ENCODE measurements at places on chromosomes 13 and 19.

DNA sequence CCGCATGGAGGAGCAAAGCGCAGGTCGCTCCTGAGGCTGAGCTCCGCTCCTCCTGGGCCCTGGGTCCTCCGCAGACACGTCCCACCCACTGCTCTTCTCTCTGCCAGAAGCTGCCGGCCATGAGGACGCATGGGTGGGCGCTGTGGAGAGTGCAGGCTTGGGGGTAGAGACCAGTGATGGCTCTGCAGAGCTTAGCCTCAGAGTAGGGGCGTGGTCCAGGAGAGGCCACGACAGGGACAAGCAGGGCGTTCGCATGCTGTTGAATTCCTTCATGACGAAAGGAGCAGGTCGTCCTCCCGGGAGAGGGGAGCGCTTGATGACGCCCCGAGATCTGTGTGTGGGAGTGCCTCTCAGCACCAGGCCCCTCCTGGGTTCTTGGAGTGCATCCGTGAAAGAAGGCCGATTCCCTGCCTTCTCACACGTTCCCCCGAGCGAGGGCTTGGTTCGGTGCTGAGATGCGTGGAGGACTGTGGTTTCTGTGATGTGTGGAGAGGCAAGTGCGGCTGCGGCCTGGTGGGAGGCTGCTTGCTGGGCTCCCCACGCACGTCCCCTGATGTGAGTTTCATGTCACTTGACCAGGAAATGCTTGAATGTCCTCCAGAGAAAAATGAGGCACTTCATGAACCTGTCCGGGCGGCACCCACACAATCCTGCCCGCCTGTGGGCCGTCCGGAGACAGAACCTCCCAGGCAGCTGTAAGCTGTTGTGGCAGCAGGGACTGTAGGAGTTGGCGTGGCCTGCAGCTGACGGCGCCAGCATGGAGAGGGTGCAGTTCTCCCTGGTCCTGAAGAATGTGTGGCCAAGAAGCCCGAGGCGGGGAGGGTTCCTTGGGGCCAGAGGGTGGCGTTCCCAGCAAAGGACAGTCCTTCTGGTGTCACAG lies 4.5 kb downstream of the SF3A2 start:
- peak; percentile 39 for DNase-seq

DNA sequence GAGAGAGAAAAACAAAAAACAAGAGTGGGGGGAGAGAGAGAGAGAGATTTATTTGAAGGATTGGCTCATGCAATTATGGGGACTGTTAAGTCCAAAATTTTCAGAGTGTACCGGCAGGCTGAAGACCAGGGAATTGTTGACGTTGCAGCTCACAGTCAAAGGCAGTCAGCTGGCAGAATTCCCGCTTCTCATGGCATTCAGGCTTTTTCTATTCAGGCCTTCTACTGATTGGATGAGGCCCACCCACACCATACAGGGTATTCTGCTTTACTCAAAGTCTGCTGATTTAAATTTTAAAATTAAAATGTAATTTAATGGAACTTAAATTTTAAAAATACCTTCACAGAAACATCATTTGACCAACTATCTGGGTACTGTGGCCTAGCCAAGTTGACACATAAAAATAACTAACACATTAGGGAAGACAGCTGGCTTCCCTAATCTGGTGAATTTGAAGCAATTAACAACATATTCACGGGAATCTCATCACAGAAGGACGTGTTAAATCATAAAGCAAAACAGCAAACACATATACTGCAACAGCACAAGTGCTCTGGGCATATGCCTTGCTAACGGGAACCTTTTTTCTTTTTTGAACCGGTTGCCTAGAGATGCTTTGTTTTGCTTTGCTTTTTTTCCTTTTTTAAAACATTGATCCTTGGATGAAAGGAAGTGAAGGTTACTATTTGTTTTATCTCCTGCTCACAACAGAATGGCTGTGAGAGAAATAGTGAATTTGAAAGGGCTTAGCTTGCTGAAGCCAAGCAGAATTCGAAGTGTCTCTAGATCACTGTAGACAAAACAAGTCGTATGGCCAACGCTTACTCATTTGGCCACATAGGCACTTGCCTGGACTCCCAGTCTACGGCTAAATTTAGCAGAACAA lies 505.1 kb downstream of the IRS2 start:
- DNase-seq, result no peak

DNA sequence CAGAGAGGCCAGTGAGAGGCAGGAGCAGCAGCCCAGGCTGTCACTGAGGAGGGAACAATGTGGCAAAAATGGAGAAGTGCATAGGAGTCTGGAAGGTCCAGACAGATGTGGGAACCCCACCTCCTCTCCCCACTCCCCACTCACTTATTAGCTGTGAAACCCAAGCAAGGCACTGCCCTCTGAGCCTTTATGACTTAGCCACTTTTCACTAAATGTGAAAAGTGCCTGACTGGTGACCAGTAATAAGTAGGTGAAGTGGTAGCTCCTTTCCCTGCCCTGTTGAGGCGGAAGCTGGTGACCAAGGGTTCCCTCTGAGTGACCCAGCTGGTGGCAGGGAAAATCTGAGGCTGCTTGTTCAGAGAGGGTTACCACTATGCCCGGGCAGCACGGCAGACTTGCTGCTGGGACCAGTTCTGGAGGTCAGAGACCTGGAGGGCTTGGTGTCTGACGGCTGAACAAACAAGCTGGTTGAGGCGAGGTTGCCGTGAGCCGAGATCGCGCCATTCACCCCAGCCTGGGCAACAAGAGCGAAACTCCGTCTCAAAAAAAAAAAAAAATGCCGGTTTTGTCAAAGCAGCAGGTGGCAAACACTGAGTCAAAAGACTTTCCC lies 80.0 kb downstream of the ZNF429 start:
- DNase-seq, result no peak

GRCh38 chr13:34371645-34372395 lies 553.9 kb downstream of the RFC3 start:
- DNase-seq, result no peak

- no peak for DNase-seq
Observed at GRCh38 chr13:94703721-94704314, 8.5 kb downstream of the SOX21 start.

GRCh38 chr19:44960906-44961728 lies 5.9 kb downstream of the CLPTM1 start:
- no peak for DNase-seq

DNA sequence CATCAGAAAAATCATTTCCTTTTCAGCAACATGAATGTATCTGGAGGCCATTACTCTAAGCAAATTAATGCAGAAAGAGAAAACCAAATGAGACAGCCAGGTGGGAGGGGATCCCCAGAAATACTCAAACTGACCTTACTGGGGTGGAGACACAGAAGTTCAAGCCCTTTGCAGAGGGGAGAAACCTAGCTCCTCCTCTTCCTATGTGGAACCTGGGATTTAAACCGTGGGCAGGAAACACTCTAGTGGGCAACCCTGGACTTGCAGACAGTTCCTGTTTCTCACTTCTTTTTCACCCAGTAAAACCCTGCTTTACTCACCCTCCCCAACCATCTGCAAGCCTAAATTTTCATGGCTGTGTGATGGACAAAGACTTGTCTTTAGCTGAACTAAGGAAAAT lies 61.3 kb downstream of the SLITRK6 start:
- no peak for DNase-seq

- no peak for DNase-seq
Observed at GRCh38 chr13:29954082-29955028, 103.9 kb upstream of the UBL3 start.

- DNase-seq, result no peak
Observed at GRCh38 chr13:106905380-106906162, 337.6 kb upstream of the ARGLU1 start.

GRCh38 chr13:72469906-72470305 lies 257.5 kb downstream of the MZT1 start:
- no peak for DNase-seq

DNA sequence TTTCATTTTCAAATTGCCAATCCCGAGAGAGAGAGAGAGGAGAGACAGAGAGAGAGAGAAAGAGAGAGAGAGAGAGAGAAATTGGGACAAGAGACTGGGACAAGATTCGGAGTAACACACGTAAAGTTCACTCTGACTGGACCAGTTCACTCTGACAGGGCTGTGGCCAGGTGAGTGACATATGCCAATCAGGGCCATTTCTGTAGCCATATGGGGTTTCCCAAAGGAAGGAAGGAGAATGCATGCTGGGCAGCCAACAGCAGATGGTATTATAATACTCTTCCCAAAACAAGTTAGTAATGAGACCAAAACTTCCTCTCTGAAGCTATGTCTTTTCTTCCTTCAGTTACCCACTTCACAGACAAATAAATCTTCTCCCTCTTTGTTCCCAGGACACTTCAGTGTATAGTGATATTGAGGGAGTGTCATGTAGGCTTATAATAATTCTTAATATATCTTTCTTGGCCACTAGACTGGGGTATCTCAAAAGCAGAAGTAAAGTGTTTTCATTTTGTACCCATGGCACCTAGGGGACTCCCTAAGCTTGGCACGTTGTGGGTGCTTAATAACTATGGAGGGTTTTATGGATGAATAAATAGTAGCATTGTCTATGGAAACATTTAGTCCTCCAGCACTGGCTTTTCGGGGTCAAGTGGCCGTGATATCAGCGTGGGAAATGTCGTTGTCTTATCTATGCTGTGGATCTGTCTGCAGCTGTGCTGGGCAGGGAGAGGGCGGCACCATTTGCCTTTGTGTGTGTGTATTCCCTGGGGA lies 51.6 kb downstream of the SERP2 start:
- no peak for DNase-seq

DNA sequence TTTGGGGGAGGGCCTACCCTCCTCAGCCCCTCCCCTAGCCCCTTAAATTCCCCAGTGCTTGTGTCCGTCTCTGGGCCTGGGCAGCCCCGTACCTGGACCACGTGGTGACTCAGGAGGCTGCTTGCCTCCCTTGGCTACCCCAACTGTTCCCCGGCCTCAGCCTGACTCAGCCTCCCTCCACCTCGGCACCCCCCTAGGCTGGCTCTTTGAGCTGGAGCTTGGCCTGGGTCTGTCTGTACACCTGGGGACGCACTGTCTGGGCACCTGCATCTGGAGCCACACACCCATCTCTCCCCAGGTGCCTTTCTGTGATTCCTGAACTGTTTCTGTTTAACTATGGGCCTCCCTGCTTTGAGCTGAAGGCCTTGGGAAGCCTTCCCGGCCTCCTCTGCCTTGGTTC lies 1.8 kb upstream of the KLK14 start:
- DNase-seq, result no peak

- no peak for DNase-seq
Observed at GRCh38 chr13:113417008-113417751, 36.1 kb downstream of the ADPRHL1 start.

- DNase-seq, result no peak
Observed at GRCh38 chr19:30313353-30313750, 58.8 kb upstream of the ZNF536 start.

DNA sequence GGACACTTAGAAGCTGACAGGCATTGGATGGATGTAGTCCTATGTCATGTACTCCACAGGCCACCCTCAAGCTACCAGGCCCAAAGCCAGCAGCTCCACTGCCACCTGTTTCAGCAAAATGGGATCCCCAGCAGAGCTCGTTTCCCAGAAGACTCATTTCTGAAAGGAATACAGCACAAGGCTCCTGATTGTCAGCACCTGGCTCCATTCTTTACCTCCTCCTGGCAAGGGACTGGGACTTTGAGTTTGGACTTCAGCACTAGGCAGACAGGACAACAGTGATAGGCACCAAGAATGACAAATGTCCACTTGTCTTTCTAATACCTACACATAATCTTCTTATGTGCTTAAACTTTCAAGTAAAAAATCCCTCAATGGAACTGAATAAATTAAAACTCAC lies 150.4 kb upstream of the RXFP2 start:
- DNase-seq, result no peak

- DNase-seq, result peak; percentile 31
Observed at GRCh38 chr13:113532156-113532806, 41.8 kb upstream of the DCUN1D2 start.
